ENCODE measurements at places on chromosomes 16 and 17. TPM values are rescaled to one million over a fixed set of nuclear protein-coding genes. Genes with fewer than 3 reads are reported as not detected.

DNA sequence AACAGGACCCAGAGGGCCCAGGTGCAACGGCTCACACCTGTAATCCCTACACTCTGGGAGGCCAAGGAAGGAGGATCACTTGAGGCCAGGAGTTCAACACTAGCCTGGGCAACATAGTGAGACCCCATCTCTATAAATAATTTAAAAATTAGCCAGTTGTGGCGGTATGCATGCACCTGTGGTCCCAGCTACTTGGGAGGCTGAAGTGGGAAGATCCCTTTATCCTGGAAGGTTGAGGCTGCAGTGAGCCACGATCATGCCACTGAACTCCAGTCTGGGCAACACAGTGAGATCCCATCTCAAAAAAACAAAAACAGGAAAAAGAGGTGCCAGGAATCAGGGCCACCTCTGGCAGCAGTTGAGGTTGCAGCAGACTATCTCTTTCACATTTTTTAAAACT lies 85.7 kb upstream of the NUDT7 start:
- DNase-seq = no peak

NLRC3 gene
- total RNA-seq = 0.58 TPM

PLSCR3 gene
- 14.2 TPM for total RNA-seq

DNA sequence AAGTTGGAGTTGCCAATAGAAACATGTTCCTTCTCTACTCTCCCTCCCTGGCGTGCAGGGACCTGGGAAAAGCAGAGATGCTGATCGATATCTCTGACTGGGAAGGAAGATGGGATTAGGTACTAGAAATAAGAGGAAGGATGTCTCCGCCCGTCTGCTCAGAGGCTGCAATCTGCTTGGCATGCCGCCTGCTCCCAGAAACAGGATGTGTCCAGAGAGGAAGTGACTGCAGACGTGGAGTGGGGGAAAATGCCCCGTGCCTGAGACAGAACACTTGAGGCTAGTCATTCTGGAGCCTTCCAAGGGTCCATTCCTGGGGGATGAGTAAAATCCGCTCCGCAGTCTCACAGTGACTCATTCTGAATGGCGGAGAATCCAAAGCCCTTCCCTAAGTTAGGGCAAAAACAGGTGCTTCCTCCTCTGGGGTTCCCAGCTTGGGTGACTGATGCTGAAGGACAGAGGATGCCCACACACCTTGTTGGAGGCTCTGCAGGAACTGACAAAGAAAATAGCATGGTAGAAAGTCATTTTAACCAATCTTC lies 45.0 kb upstream of the SMURF2 start:
- DNase-seq = peak; percentile 93

ZNF597 gene
- total RNA-seq = 2.3 TPM
